ENCODE measurements at places on chromosomes 12 and 14.
A peak's percentile ranks its signal among the peaks of the same experiment; 100 is the strongest.

GRCh38 chr12:27922531-27923139 is 49.9 kb downstream of the PTHLH start:
- peak; percentile 55 for DNase-seq

- no peak for DNase-seq
Observed at GRCh38 chr12:131511803-131512561, 198.9 kb upstream of the SFSWAP start.

- no peak for DNase-seq
Observed at GRCh38 chr12:57724936-57725740, 13.4 kb downstream of the AGAP2 start.

DNA sequence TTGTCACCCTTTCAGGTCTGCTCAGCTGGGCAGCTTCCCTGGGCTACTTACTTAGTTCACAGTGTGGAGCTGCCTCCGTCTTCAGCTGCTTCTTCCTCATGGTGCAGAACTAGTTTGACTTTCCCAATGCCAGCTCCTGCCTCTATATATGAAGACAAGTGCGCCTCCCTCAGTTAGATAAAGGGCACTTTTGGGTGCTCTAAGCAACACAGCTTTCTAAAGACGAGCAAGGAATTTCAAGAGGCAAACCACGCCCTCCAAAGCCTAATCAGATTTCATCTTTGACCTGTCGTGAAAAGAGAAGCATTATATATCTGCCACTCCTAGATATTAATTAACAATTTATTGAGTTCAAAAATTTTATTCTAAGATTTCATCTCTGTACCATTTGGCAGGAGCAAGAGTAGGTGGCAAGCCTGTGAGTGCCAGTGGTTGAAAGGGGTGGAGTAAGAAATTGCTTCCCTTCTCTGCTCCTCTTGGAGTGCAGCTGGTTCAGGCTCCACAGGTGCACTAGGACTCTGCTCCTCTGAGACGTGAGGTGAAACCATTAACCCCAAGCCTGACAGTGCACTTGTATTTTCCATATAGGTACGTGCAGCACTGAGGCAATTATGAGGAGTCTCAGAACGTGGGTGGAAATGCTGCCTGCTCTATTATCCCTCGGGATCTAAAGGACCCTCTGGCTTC is 2.1 kb upstream of the SLC11A2 start:
- peak; percentile 83 for DNase-seq

DNA sequence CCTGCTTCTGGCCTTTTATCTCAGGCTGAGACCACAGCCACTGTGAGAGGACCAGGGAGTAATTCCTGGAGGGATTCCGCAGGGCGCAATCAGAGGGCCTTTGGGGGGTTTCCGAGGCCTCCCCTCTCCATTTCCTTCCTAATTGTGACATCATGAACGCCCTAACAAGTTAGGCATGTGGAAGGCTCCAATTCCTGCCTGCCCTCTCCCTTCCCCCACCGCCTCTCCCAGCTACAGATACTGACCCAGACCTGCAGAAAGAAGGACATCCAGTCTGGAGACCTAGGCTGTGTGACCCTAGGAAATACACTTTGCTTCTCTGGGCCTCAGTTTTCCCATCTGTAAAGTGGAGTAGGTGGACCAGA is 637.9 kb downstream of the MED13L start:
- no peak for DNase-seq

All from islet precursor cell (in vitro differentiated cells).